NCI-H1436 (cell line): ENCODE measurements at places on chromosomes 3 and 15.

GRCh38 chr3:140545756-140546155, 132.1 kb upstream of the TRIM42 start:
- DNase-seq, result no peak

- DNase-seq, result no peak
Observed at GRCh38 chr3:97138914-97139541, 324.6 kb downstream of the EPHA6 start.

DNA sequence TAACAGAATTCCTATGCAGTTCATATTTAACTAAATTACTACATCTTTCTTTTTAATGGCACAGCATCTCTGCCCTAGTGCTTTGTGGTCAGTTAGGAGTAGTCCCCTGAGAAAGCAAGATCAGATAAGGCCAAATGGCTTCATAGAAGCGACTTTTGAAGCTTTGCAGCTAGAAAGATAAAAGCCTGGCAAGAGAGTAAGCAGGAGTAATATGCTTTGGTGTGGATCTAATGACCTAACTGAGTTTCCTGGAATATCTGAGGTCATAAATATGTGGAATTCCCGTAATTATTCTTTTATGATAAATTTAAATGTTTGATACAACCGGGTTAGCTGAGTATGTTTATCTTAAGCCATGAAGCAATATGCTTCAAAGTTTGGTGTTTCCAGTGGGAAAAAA, 374.9 kb upstream of the LRRC3B start:
- no peak for DNase-seq

- no peak for DNase-seq
Observed at GRCh38 chr15:29774900-29775299, 47.4 kb downstream of the TJP1 start.

DNA sequence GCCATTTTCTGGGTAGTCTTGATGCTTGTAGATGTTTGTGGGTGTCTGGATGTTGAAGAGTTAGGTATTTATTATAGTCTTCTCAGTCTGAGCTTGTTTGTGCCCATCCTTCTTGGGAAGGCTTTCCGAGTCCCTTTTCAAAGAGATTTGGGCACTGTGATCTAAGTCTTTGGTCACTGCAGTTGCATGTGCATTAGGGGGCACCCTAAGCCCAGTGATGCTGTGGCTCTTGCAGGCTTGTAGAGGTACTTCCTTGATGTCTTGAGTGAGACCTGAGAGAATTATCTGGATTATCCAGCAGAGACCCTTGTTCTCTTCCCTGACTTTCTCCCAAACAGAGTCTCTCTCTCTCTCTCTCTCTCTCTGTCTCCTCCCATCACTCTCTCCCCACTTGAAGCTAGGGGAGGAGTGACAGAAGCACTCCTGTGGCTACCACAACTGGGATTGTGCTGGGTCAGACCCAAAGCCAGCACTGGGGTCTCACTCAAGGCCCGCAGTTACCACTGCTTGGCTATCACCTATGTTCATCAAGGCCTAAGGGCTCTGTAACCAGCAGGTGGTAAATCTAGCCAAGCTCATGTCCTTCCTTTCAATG, 68.5 kb downstream of the TMCO5A start:
- no peak for DNase-seq

DNA sequence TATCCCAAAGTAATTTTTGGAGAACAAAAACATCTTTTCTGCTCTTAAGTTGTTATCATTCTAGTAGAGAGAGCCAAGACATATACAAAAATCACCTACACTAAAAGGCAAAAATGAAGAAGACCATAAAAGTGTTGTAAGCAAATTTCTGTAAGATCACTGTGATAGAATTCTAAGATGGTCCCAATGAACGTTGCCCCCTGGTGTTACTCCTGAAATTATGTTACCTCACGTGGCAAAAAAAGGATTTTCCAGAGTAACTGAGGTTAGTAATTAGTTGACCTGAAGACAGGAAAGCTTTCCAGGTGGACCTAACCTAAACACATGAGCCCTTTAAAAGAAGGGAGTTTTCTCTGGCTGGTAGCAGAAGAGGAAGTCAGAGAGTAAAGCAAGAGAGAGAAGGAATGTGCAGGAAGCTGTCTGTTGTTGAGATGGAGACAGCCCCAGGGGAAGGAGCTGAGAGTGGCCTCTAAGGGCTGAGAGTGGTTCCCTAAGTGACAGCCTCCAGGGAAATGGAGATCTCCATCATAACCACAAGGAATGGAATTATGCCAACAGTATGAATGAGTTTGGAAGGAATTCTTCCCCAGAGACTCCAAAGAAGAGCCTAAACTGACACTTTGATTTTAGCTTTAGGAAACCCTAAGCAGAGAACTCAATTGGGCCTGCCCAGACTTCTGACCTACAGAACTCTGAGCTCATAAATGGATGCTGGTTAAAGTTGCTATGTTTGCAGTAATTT, 205.9 kb downstream of the CD47 start:
- peak; percentile 13 for DNase-seq

DNA sequence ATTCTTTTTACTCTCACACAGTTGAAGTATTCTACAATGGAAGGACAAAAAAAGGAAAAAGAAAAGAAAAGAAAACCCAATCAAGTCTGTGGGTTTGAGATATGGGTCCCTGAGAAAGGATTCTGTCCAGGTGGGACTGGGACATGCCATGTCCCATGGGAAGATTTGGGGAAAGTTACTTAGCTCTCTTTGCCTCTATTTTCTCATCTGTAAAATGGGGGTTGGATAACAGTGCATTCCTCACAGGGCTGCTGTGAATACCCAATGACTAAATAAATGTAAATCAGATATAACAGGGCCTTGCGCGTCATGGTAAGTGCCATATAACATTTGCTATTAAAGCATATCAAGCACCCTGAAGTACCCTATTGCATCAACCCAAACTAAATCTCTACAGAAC, 105.7 kb downstream of the CPN2 start:
- no peak for DNase-seq

- no peak for DNase-seq
Observed at GRCh38 chr15:67835297-67836133, 4.3 kb downstream of the RNU6-1 start.

GRCh38 chr3:147361454-147362420, 44.6 kb downstream of the ZIC4 start:
- DNase-seq, result peak; percentile 5

DNA sequence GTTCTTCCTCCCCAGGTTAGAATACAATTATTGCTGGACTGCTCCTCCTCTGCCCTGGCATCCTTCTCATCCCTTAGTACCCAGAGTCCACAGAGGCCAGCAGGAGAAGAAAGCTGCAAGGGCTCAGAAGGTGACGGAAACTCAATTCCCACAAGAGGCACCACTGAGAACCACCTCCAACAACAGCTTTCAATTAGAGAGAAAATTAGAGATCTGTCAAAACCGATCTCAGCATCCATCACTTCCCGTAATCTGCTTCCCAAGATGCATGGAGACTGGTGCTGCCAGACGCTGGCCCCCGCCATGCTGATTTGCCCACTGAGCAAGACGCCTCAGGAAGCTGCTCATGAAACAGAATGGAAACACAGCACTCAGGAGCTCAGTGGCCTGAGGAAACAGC, 135.0 kb upstream of the PRICKLE2 start:
- DNase-seq, result no peak

DNA sequence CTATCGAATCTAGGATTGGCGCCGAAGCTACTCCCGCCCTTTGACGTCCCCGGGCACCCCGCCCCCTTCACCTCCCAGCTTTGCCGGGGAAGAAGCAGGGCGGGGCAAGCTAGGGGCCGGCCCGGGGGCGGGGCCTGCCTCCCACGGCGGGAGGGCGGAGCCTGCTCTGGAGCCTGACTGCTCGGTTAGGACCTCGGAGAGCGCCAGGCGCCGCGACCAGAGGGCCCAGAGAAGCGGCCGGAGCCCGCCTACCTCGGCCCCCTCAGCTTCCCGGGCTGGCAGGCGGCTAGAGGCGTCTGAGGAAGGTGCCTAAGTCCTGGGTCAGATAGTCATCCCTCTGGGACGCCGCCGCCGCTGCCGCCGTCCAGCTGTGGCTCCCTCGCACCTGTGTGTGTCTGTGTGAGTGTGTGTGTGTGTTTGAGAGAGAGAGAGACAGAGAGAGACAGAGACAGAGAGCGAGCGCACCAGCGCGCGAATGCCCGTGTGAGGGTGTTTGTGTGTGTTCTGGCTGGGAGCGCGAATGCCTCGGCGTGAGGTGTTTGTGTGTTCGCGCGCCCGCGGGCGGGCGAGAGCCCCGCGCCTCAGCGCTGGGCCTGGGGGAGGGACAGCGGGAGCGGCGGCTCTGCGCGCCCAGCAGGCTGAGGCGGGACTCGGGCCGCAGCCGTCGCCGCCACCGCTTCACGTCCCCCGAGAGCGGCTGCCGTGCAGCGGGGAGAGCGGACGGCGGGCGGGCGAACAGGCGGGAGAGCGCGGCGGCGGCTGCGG, at the start of gene STXBP5L:
TSS of gene STXBP5L (plus strand) at position 176 of the 765 bp plus-strand sequence. CDS start 1,374 bp downstream, outside the sequence.
- peak; percentile 100 for DNase-seq

DNA sequence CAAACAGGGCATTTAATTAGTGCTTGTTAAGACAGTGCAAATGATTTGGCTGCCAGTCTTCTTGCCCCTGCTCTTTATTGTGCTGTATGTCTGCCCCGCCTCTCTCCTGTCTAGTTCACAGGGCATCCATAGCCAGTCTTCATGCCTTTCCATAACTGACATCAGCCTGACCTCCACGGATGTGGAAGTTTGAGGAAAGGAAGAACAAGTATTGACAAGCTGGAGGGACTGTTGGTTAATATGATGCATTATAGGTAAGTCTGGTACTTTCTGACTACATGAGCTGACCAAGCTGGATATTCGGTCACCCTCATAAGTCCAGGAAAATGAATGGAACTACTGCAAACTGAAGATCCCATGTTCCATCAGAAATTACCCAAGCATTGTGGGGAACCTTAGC, 325.9 kb downstream of the TIGIT start:
- DNase-seq, result no peak

- no peak for DNase-seq
Observed at GRCh38 chr3:40169983-40170382, 139.5 kb upstream of the EIF1B start.

DNA sequence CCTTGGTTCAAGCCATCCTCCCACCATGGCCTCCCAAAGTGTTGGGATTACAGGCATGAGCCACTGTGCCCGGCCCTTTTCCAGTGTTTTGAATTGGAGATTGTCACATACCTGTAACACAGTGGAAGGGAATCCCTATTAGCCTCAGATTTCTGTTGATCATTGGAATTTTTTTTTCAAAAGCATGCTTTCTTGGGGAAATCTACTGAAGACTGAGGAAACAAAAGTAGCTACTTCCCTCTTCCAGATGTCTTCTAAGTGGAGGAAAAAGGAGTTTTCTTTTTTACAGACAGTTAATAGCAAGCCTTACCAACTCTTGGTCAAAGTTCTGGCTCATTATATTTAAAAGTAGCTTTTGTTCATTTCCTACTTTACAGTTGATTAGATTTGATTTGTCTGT, 33.7 kb downstream of the CHD2 start:
- DNase-seq, result no peak

DNA sequence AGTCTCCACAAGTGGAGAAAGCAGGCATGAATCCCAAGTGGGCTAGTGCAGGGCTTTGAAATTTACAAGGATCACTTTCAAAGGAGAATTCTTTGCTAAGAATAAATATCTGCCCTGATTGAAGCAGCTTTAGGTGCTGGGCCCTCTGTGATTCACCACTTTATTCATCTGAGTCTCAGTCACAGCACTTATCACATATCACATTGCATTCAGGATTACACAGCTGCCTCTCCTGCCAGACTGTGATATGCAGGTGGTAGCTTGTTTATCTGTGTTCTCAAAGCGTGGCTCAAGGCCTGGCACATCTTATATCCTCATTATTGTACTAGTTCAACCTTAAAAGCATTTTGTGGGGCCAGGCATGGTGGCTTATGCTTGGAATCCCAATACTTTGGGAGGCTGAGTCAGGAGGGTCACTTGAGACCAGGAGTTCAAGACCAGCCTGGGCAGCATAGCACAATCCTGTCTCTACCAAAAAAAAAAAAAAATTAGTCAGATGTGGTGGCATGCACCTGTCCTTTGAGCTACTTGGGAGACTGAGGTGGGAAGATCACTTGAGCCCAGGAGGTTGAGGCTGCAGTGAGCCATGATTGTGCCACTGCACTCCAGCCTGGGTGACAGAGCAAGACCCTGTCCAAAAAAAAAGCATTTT, 156.9 kb upstream of the EIF1B start:
- DNase-seq, result peak; percentile 9

DNA sequence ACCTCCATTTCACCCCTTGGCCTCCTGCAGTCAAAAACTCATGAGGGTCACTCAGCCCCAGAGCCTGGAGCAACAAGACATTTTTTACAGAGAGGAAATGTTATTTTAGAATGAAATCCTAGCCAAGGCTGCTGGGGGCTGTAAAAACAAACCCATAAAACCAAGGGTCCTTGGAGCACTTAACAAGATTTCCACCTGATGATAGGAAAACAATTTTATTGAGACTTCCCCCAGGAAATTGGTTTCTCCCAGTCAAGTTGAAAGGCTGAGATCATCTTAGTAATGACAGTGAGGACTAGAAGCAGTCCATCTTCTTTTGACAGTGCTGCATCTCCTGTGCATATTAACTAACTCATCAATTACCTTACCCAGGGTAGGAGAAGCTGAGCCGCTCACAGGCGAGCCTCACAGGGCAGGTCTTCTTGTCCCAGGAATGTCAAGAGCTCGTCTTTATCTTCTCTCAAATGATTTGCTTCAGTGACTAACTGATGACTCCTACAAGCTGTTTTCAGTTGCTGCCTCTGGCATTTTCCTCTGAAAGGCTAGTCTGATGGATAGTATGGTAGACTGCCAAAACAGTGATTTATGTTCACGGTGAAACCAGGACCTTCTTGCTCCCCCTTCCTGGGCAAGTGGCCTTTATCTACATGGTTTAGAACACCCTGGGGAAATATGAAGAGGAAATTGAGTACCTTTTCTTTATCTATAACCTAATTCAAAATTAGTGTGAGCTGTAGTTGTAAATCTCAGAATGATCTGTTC, 34.6 kb upstream of the AEN start:
- DNase-seq, result no peak

GRCh38 chr3:63874769-63875168, 11.1 kb downstream of the ATXN7 start:
- DNase-seq, result no peak

DNA sequence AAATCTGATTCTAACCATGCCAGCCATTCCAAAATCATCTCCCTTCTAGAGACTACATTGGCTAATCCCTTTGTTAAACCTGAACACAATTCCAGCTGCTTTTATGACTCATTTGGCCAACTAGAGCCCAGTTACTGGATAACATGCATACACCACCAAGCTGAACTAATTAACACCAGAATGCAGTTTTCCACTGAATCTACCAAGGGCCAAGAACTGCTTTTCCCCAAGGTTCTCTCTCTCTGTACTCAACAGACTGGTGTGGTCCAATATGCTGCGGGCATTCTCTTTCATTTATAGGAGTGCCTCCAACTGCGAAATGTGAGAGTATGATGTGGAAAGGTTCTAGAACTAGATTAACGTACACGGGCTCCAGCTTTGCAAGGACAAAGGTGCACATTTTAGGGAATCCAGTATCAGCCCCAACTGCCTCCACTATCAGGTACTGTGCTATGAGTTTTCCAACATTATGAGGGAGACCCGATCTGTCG, 1.5 kb downstream of the CHSY1 start:
- DNase-seq, result no peak
